Astrocyte of the hippocampus (primary cell): ENCODE measurements at places on chromosomes 13 and 19.

- DNase-seq = no peak
Observed at GRCh38 chr13:112246731-112247470, 129.3 kb upstream of the SPACA7 start.

DNA sequence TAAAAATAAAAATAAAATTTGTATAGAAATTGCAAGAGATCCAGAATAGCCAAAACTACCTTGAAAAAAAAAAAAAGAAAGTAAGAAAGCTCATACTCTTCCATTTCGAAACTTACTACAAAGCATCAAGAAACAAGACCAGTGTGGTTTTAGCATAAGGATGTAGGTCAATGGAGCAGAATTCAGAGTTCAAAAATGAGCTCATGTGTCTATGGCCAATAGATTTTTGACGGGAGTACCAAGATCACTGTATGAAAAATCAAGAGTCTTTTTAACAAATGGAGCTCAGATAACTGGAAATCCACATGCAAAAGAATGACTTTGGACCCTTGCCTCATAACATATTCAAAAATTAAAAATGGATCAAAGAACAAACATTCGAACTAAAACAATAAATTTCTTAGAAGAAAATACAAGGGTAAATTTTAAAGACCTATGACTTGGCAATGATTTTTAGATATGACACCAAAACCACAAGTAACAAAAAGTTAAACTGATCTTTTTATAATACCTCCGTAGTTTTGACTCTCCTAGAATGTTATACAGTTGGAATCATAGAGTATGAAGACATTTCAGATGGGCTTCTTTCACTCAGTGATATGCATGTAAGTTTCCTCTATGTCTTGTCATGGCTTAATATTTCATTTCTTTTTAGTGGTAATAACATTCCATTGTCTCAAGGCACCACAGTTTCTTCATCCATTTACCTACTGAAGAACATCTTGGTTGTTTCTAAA is 43.2 kb downstream of the KLF12 start:
- DNase-seq = no peak

DNA sequence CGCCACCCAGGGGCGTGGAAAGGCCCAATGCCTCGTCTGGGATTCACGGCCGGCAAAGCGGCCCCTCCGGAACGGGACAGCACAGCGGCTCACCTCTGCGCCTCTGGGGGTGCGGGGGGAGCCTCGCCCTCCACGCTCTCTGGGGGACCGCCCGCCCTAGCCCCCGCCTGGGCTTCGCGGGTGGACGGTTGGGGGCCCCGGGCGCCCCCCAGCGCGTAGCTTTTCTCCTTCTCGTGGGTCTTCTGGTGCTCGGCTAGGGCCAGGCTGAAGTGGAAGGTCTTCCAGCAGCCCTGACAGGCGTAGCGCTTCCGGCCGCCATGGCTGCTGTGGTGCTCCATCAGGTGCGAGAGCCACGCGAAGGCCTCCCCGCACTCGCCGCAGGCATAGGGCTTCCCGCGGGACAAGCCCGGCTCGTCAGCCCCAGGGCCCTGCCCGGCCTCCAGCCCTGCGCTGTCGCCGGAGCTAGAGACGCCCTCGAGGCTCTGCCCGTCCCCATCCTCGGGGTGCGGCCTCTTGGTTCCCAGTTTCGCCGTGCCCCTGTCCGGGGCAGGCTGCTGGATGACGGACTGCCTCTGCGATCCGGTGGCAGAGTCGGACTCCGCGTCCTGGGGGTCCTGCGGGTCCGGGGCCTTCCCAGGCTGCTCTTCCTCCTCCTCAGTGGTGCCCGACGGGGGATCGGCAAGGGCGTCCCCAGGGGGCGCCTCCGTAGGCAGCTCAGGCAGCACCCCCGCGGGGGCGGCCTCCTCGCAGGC is 13.3 kb downstream of the ZSCAN18 start:
- DNase-seq = no peak

GRCh38 chr13:29946093-29946492 is 95.7 kb upstream of the UBL3 start:
- DNase-seq = no peak

DNA sequence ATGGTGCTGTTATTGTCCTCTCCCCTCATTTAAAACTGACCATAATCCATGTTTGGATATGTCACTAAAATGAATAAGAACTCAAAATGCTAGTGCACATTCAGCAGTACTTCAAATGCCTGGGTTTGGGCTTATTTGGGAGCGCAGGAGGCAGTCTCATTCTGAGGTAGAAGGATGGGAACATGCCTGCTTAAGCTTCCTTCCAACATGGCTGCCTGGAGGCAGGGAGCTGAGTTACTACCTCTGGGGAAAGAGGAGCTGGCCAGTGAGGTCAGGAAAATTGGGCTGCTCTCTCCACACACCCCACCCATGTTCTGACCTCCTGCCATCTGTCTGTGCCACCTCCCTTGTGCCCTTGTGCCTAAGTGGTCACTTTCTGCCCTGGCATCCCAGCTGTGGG is 85.7 kb downstream of the PTPRS start:
- no peak for DNase-seq

DNA sequence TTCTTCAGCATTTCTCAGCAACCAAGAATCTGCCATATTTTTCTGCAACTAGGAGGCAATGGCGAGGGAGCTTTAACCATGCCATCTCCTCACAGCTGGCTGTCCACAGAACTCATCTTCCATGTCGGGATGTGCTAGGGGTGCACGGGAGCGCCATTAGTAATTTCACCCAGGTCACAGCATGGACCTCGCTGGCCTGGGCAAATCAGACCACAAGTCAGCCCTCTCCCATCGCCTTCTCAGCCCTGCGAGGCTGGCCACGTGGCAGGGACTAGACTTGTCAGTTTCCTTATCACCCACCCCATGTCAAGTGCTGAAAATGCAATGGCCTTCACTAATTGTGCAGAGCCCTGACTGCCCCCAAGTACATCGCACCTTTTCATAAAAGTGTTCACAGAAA is 15.7 kb downstream of the COL4A1 start:
- DNase-seq = no peak

DNA sequence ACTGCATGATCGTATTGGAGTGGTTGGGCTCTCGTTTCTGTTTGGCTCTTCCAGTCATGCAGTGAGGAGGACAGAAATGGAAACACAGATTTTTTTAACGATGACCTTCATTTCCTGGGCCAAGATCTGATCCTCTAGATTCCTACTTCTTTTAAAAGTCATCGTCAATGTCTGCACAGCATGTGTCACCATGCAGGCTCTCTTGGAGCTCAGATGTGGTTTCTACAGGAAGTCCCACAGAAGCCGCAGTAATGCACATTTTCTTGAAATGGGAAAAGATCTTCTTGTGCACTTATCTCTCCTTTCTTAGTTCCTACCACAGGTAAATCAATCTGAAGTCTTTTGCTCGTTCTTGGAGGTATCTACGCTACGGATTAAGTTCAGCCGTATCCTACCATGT is 626.9 kb downstream of the EFNB2 start:
- no peak for DNase-seq

DNA sequence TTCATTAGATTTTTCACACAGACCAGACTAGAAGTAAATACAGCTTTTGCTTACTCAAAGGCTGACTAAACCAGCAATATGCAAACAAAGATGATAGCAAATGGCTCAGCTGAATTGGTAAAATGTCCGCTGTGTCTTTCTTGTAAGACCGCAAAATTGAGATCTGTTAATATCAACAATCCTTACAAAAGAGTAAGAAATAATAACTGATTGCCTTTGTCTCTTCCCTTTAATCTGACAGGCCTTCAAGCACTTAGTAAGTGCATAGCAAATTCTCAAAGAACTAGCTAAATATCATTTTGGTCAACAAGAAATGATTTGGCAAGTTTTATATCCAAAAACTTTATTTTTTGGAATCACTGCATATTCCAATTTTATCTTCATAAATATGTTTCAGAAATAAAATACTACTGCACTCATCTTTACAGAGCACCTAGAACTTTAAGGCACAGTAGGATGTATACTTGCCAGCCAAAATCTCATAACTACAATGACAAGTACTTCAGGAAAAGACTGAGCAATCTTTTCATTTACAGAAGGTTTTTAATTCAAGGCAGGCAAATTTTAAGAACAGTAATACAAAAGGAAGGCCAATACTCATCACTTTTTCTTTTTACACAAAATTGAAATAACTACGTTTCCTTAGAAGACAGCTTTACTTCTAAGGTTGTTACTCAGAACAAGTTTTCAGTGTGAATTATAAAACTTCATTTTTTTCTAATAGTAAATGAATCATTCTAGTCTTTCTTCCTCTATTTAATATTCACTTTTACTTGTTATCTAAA is 1.1 kb downstream of the ELF1 start:
- DNase-seq = no peak
